ENCODE measurements at places on chromosomes 1 and 21.

DNA sequence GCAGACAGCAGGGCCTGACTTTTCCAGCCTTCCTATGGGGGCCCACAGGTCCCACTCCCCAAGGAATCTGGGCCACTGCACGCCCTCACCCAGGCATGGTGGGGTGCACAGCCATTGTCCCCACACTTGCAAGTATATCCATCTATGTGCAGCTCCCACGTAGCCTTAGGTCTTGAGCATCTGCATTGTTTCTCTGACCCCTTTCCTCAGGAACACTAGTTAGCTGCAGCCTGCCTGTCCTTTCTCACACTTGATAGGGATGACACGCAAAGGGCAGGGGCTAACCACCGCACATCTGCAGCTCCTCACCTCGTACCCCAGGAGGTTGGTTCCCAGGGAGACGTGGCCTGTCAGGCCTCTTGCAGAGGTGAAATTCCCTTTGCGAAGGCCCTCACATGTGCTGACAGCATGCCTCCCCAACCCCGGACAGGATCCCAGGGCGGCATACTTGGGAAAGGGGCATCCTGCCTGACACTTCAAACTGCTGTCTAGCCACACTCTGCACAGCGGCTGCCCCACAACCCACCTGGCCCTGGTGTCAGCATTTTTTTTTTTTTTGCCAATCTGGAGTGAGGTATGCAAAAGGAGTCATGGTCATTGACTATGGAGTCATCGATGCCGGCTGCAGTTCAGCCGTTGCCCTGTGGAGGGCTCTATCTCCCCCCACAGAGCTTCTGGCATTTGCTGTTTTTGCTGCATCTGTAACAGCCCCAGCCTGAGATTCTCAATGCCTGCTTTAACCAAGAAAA, 5.0 kb downstream of the JMJD4 start:
- H3K4me1 ChIP-seq, result peaks cover 36% of the 10 kb centered on the region
- H3K27ac ChIP-seq, result peak overlapping the region; percentile 2
- DNase-seq, result no peak
- no peaks in the 10 kb centered on the region for H3K27me3 ChIP-seq

DNA sequence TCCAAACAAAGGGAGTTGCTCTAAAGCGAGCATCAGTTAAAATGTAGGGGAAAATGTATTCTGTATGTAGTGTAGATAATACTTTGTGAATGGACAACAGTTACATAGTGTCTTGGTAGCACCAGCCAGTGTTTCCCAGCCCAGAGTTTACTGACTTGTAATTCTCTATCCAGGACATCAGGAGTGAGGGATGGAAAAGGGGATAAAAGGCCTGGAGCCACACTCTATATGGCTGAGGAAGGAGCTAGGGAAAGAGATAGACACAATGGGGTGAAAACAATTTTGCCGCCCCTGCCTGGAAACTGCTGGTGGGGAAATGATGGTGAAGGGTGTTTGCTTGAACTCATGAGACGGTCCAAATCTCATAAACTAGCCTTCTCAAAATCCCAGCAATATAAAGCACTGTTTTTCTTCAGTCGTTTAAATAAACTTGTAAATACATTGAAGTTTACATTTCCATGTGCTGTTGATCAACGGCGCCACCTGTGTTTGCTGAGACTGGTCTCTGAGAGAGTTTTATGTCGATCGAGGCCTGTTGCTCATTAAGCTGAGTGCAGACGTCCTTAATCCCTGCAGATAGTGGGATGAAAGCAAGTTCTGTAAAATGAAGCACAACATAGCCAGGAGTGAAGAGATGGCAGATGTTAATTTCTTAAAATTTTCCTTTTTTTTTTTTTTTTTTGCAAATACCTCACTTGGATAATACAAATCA, 27.9 kb upstream of the AGO1 start:
- H3K4me3 ChIP-seq, result no peak overlapping the region
- no peak overlapping the region for H3K27ac ChIP-seq
- peaks cover 7% of the 10 kb centered on the region for H3K36me3 ChIP-seq
- no peak for DNase-seq

DNA sequence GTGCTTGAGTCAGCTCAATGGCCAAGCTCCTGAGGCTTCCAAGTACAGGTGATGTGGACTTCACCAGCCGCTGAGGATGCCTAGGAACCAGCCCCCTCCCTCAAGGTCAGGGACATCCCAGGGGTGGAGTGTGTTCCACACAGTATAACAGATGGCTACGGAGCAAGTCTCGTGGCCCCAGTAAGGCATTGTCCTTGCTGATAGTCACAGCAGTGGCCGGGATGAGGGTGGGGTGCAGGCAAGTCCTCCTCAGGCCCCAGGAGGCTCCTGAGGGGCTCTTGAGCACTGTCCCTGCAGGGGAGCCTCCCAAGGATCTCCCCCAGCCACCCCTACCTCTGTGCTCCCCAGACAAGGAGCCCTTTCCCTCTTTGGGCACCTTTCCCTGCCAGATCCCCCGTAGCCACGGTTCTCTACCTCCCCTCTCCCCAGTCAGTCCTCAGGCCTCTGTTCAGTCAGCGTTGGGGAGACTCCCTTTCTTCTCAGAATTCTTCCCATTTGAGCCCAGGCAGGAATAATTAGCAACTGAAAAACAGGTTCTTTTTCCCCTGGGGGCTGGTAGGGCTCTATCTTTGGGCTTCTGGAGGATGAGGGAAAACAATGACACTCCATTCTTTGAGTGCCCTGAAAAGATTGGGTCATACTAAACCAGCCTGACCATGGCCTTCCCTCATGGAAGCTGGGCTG, 7.1 kb upstream of the THEM5 start:
- no peak for DNase-seq
- H3K4me1 ChIP-seq, result no peaks in the 10 kb centered on the region
- H3K36me3 ChIP-seq, result no peaks in the 10 kb centered on the region
- H3K27me3 ChIP-seq, result no peaks in the 10 kb centered on the region

DNA sequence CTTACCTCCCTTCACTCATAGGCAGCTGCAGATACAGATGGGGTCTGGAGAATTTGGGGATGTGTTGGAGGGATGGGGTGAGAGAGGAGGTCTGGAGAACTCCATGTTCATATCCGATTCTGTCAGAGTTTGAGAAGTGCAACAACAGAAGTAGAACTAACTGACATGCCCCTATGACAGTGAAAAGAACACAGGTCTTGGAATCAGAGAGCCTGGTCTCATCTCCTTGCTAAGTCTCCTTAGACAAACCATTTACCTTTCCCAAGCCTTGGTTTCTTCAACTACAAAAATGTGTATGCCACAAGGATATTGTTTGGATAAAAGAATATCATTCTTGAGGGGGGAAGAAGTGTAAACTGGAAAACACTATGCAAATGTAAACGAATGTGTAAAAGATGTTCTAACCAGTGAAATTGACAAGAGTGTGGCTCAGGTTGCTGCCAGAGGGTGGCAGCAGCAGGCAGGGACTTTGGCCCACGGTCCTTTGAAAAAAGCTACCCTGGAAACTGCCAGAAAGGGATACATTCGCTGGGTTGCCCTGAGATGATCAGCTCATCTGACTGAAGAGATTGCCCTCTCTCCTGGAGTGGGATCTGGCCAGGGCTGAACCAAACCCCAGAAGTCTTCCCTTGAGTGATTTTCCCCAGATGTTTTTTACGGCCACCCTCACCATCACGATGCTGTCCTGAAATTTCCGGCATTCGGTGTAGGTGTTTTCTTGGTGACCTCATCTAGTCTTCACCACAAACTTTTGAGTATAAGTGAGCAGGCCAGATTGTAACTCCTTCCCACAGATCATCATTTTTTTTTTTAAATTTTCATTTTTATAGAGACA, 17.0 kb upstream of the CD2 start:
- no peaks in the 10 kb centered on the region for H3K27me3 ChIP-seq
- peak overlapping the region; percentile 94 for H3K27ac ChIP-seq
- H3K4me3 ChIP-seq, result peak overlapping the region; percentile 71
- peak; percentile 56 for DNase-seq

DNA sequence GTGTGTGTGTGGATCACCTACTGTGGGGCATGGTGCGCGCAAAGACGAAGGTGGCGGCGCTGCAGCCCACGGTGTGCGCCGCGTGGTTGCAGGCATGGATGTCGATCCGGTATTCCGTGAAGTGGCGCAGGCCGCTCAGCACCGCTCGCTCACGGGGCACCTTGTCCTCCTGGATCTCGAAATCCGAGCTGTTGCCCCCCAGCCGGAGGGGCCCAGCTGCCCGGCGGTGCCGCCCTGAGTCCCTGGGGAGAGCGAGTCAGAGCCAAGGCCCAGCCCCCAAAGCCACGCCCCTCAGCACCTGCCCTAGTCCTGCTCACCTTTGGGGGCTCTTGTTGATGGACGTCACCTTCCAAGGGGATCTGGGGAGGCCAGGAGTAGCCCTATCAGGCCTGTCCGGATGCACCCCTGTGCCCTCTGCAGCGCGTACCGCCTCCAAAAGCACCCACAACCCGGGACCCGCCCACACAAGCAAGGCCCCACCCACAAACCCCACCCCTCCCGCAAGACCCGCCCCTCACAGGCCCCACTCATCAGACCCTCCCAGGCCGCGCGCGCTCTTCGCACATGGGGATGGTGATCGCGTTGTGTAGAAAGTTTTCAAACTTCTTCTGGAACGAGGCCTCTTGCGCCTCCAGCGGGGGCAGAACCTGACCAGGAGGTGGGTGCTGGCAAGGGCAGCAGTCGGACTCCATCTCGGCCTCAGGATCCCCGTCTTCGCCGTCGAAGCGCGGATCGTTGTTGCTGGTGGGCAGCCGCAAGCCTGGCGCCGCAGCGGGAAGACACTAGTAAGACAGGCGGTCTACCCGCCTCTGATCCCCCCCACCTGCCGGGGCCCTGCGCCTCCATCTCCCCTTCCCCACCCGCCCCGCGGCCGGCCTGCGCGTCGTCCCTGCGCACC, 13.6 kb downstream of the INSRR start:
- no peaks in the 10 kb centered on the region for H3K36me3 ChIP-seq
- H3K27me3 ChIP-seq, result peaks cover 21% of the 10 kb centered on the region
- H3K4me1 ChIP-seq, result peaks cover 19% of the 10 kb centered on the region
- DNase-seq, result peak; percentile 27
- H3K27ac ChIP-seq, result no peak overlapping the region

DNA sequence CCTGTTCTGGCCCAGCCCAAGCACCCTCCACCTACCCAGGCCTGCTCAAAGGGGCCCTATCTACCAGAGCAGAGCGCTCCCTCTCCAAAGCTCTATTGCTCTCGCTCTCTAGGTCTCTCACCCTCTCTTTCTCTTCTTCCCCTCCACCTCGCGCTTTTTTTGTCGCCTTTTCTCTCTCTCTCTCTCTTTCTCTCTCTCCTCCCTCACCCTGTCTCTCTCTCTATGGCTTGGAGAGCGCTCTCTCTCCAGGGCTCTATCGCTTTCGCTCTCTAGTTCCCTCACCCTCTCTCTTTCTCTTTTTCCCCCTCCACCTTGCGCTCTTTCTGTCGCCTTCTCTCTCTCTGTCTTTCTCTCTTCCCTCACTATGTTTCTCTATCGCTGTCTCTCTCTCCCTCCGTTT, 3.4 kb upstream of the ZNF678 start:
- peaks cover 12% of the 10 kb centered on the region for H3K4me1 ChIP-seq
- H3K36me3 ChIP-seq, result no peaks in the 10 kb centered on the region
- H3K4me3 ChIP-seq, result no peak overlapping the region
- H3K27ac ChIP-seq, result no peak overlapping the region
- H3K27me3 ChIP-seq, result peaks cover 2% of the 10 kb centered on the region

GRCh38 chr1:110440877-110441276, 10.1 kb upstream of the PROK1 start:
- DNase-seq, result no peak
- no peaks in the 10 kb centered on the region for H3K4me1 ChIP-seq
- H3K4me3 ChIP-seq, result no peak overlapping the region
- H3K27ac ChIP-seq, result no peak overlapping the region
- H3K27me3 ChIP-seq, result no peaks in the 10 kb centered on the region

DNA sequence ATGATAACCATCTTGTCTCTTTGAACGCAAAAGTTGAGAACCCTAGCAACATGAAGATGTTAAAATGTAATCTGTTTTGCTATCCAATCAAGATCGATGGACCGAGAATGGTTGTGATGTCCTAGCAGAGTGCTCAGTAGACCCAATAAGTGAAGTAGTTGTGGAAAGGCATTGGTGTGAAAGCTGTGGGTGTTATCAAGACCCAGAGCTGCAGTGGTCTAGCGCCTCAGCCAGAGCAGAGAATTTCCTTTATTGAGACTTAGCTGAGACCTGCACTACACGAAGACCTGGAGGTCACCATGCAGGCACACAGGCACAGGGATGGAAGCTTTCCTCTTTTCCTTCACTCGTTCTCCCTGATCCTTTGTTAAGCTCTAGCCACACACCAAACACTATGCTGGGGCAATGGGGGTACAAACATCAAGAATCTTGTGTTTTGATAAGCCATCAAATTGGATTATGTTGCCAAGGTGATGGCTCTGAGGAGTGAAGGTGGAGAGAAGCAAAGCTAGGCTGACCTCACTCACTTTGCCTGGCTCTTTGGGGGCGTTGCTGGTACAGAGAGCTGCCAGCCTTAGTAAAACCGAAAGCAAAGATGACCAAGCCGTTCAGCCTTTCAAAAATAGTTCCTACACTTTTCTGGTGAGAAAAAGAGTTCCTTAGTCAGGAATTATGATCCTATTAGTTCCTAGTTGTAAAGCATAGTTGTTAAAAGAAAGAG, 24.1 kb downstream of the METTL13 start:
- no peaks in the 10 kb centered on the region for H3K27me3 ChIP-seq
- no peak for DNase-seq
- peak overlapping the region; percentile 31 for H3K4me3 ChIP-seq
- H3K4me1 ChIP-seq, result no peaks in the 10 kb centered on the region

DNA sequence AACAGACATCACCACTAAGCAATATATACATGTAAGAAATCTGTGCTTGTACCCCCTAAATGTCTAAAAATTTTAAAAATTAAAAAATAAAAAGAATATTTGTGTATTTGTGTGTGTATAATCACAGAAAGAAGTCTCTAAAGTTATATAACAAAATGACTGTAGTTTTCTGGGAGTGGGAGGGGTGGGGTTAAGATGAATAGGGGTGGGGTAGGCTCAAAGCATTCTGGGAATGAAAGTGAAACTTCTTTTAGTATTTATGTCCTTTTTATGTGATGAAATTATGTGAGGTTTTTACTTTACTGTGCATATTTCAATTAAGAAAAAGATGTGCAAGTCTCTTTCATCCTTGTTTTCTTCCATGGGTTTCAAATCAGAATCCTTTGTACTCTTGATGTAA, 65.3 kb downstream of the FASLG start:
- no peaks in the 10 kb centered on the region for H3K36me3 ChIP-seq
- no peak overlapping the region for H3K27ac ChIP-seq
- no peak for DNase-seq
- H3K27me3 ChIP-seq, result no peaks in the 10 kb centered on the region
- H3K4me3 ChIP-seq, result no peak overlapping the region
- peaks cover 15% of the 10 kb centered on the region for H3K4me1 ChIP-seq

- H3K4me3 ChIP-seq, result no peak overlapping the region
- H3K27me3 ChIP-seq, result no peaks in the 10 kb centered on the region
- DNase-seq, result no peak
- H3K36me3 ChIP-seq, result no peaks in the 10 kb centered on the region
- no peak overlapping the region for H3K27ac ChIP-seq
Observed at GRCh38 chr1:208151728-208152598, 92.2 kb downstream of the PLXNA2 start.

GRCh38 chr1:244231572-244232315, 180.7 kb downstream of the ZBTB18 start:
- no peaks in the 10 kb centered on the region for H3K4me1 ChIP-seq
- H3K27me3 ChIP-seq, result no peaks in the 10 kb centered on the region
- no peak overlapping the region for H3K4me3 ChIP-seq
- no peak overlapping the region for H3K27ac ChIP-seq

- H3K4me3 ChIP-seq, result no peak overlapping the region
- H3K27me3 ChIP-seq, result no peaks in the 10 kb centered on the region
Observed at GRCh38 chr1:58796416-58796815, 12.6 kb upstream of the JUN start.

Data from CD4-positive, CD25-positive, alpha-beta regulatory T cell (primary cell).